ENCODE measurements at places on chromosomes 1 and 21.

DNA sequence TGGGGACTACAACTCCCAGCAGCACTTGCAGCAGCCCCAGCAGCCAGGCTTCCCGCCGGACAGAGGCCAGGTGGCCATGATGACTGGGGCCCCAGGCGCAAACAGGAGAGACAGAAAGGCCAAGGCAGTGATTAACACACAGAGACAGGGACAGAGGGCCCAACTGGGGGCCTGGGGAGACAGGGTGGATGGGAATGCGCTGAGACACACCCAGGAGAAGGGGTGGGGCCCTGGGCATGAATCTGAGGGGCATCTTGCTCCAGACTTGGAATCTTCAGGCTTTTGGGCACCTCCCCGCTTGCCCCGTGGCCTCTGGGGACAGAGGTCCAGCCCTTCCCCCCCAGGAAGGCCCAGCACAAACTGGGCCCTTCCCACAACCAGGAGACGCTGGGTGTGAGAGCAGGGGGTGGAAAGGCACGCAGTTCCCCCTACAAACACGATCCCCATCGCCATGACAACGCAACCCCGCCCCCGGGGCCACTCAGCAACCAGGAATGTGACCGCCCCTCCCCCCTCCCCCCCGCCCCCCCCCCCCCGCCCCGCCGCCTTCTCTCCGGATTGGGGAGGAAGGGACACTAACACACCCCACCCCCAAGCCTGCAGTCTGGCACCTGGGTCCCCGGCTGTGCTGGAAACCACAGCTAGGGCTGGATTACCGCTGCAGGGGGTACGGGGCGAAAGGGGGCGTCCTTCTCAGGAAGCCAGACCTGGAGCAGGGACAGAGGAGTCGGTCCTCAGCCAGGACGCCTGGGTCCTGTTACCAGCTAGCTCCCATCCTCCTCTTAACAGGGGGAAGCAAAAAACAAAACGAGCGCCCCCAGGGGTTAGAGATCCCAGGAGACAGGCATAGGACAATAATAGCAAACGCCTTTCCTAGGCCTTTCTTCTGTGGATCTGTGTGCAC, 4.5 kb downstream of the HDGF start:
- DNase-seq, result peak; percentile 46

DNA sequence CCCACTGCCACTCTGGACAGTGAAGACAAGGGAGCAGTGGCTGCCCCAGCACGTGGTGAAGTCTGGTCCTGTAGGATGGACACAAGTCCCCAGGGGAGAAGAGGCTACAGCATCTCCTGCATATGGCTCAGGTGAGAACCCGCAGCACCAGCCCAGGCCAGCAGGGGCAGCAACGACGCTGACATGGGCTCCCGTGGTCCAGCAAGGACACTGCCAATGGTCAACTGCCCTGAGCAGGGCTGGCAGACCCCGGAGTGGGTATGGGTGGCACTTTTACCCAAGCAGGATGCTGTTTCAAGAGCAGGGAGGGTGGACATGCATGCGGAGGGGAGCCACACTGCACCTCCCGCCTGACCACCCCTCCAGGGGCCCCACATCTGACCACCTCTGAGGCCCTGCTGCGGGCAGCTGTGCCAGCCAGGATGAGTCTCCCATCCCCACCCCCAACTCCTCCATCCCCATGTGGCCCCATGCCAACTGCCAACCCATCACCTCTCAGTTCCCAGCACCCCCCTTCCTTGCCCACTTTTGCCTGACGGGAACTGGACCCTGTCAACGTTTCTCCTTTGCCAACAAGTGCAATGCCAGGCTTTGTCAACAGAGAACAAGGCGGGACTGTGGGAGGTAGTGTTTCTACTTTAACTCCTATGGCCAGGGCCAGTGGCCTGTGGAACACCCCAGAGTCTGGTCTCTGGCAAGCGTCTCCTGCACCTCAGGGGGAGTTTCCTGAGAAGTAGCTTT, 8.6 kb downstream of the MORN1 start:
- no peak for DNase-seq

- DNase-seq, result no peak
Observed at GRCh38 chr1:118101515-118101844, 83.5 kb downstream of the SPAG17 start.

- no peak for DNase-seq
Observed at GRCh38 chr1:85571828-85572227, 8.7 kb upstream of the CCN1 start.

GRCh38 chr1:214154596-214155292, 126.2 kb upstream of the SMYD2 start:
- no peak for DNase-seq

GRCh38 chr1:189646066-189646465, 831.6 kb downstream of the BRINP3 start:
- DNase-seq, result no peak

DNA sequence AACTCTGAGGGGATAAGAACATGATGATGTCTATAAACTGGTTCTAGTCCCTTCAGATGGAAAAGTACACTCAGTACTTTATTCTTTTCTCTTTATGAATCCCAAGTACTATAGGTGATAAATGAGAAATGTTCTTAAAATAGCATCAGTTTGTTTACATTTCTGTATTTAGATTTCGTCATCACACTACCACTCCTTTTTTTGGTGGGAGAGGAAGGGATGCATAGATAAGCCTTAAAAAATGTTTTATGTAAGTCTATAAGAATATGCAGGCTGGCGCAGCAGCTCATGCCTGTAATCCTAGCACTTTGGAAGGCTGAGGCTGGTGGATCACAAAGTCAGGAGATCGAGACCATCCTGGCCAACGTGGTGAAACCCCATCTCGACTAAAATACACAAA, 144.8 kb downstream of the USP25 start:
- no peak for DNase-seq

GRCh38 chr1:17561561-17561985, 22.1 kb downstream of the ARHGEF10L start:
- peak; percentile 55 for DNase-seq

- DNase-seq, result no peak
Observed at GRCh38 chr1:54649130-54649898, 7.7 kb downstream of the MROH7 start.

- no peak for DNase-seq
Observed at GRCh38 chr1:77680173-77680572, 2.3 kb downstream of the ZZZ3 start.

- no peak for DNase-seq
Observed at GRCh38 chr1:193699261-193699660, 512.8 kb upstream of the B3GALT2 start.

- no peak for DNase-seq
Observed at GRCh38 chr1:193747579-193747978, 561.2 kb upstream of the B3GALT2 start.

All from cerebellar nuclear complex (tissue), 1 donor.